ENCODE measurements at places on chromosomes 2 and 18.

GRCh38 chr2:42792087-42792582, 248 bp downstream of the HAAO start:
- DNase-seq = no peak

DNA sequence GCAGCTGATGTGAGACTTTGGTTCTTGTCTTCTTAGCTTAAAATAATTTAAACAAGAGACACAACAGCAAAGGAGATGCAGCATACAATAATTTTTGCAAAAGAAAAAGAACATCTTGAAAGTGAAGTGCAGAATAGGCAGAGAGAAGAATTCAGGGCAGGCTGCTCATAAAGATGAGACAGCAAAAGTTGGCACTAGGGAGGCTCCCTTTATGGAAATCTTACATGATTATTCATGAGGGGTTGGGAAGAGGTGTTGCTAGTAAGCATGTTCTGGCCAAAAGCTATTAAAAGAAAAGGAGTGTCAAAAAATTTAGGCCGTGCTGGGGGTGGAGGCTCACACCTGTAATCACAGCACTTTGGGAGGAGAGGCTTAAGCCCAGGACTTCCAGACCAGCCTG, 4.2 kb upstream of the ALPP start:
- DNase-seq = no peak

- DNase-seq = no peak
These were observed 119.1 kb downstream of the FSIP2 start for GRCh38 chr2:185857691-185858090.

- DNase-seq = no peak
These were observed 240.1 kb upstream of the MEX3C start for GRCh38 chr18:51437280-51438271.

- no peak for DNase-seq
These were observed 61.6 kb downstream of the ICOS start for GRCh38 chr2:203997980-203998809.

DNA sequence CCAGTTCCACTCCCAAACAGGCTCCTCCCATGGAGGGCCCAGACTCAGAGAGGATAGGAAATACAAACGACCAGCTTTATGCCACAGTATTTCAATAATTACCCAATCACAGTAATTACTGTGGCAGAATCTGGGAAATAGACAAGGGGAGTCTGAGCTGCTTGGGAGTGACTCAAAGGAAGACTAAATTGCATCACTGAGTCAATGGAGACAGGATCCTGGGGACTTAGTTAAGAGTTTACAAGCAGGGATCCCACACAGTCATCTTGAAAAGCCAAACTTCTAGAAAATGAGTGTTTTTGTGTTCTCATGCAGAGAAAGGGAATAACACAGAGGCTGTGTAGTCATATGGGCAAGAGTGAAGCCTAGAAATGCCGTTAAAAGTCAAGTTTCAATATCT, 1142.1 kb downstream of the CNTNAP5 start:
- no peak for DNase-seq

DNA sequence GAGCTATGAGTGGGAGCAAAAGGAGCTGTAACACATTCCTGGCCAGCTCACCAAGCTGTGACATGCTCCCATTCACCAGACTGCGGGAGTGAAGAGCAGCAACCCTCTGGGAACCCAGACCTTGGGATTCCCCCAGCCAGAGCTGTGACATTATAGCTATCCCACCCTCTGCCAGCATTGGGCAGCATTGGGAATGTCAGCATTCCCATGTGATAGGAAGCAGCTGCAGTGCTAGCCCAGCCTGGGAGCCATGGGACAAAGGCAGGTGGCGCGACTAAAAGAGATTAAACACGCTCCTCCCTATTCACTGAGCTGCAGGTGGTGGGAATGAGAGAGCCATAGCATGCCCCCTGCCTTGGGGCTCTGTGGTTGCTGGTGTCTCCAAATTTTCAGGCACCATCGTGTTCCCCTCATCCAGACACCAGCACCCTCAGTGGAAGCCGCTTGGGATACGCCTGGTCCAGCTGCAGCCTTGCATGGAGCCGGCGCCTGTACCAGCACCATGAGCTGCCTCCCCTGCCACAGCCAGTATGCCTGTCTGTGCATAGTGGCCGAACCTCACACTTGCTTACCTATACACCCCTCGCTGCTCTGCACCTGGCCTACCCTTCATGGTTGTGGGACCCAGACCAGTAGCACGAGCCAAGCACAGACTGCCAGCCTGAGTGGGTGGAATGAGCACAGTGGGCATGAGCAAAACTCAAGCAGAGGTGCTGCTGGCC, 695.6 kb upstream of the GCFC2 start:
- no peak for DNase-seq

DNA sequence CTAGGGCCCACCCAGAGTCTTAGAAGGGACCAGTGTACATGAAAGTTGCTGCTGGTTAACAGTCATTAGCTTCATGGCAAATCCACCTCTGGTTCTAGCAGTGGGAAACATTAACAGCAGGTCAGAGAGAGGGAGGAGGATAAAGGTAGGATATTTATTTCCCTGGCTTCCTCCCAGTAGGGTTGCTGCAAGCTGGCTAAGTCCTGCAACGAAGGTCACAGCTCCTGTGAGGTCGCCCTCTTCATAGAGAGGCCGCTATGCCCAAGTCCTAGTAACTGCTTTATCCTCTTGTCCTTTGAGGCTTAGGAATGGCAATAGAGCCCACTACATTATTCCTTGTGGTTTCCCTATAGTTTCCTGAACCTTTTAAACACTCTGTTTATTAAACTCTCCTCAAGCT, 84.0 kb upstream of the ACSL3 start:
- no peak for DNase-seq

DNA sequence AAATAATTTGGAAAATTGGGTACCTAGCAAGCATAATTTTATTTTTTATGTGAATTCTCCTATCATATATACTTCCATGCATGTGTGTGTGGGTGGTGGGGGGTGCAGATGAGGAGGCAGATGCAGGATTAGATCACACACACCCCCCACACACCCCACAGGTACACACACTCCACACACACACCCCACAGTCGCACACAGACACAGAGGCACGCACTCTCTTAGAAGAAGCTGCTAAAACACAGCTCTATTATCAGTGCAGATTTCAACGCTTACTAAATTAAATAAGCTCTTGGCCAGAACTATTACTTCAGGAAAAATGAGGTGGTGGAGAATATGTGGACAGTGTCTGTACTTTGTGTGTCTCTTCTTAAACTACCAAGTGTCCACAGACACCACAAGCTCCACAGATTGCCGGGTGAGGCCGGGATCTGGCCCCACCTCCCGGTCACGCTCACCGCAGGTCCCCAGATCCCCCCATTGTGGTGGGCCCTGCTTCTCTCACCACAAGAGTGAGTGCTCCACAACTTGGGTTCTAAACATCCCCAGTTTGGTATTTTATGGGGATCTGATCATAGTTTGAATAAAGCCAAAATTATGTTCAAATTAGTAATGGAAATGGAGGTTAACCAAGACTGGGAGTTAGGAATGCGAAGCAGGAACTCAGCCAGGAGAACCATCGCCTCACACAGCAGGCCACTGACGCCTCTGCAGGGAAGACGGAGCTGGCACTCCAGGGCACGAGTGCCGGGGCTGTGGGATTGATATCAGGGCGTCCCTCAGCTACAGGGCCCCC, 102.1 kb downstream of the PXDN start:
- DNase-seq = no peak

- no peak for DNase-seq
These were observed 59.3 kb downstream of the ATL2 start for GRCh38 chr2:38317725-38318124.

GRCh38 chr2:158810731-158811460, 15.8 kb downstream of the DAPL1 start:
- DNase-seq = no peak

- DNase-seq = no peak
These were observed 48.6 kb upstream of the FHL2 start for GRCh38 chr2:105447476-105447875.

DNA sequence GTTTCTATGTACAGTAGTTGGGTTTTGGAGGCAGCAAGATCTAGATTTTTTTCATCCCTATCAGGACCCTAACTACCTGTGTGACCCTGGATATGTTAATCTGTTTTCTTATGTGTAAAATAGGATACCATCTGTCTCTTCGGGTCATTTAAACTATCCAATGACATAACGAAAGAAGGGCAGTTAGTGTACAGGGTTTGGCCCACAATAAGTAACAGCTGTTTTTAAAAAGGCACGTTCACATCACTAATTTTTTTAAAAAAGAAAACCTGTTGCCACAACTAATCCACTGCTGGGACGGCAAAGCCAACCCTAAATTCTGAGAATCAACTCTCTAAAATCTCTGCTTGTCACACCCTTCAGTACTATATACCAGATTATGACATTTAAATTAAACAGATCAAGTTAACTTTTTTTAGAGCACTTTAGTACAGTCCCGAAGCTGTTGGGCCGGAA, 869 bp downstream of the USP40 start:
- no peak for DNase-seq

Data from iPS DF 19.7 (cell line).